Activated CD4-positive, alpha-beta T cell treated with anti-CD3 and anti-CD28 coated beads, Interleukin-2, Interleukin-4, amounts not matched to agents 100 ng/mL and 50 ng/mL, durations not matched to agents 16 hours and 8 hours (primary cell): ENCODE measurements at places on chromosomes 3 and 15.

DNA sequence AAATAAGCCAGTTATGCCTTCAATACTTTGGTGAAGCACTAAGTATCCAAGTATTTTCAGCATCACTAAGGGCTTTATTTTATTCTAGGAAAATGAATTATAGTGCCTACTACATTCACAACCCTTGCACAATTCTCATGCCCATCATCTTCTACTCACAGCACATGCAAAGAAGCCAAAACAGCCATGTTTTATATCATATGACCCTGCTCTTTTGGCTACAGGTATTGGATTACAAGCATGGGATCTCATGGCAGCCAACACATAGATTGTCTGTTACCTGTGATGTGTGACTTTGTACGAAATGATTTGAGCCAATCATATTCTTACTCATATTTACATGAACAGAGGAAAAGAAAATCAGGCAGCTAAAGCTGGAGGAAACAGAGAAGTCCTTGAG lies 38.6 kb downstream of the STT3B start:
- no peak for DNase-seq

GRCh38 chr3:125651244-125651643 lies 55.9 kb upstream of the OSBPL11 start:
- no peak for DNase-seq

DNA sequence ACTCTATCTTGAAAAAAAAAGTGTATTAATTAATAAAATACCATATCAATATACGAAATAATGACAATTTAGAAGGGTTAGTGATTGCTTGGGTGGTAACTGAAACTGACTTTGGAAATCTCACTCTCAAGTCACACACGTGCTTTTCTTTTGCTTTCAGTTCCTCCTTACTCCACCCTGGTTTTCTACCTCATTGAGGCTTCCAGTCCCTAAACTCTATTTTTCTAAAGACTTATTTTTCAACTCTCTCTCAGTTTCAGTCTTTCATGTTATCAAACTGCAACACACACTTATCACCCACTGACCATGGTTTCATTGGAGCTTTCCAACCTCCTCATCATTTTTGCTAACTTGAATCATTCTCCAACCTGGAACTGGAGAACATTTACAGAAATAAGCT lies 23.5 kb downstream of the IL12A start:
- DNase-seq = peak; percentile 64

DNA sequence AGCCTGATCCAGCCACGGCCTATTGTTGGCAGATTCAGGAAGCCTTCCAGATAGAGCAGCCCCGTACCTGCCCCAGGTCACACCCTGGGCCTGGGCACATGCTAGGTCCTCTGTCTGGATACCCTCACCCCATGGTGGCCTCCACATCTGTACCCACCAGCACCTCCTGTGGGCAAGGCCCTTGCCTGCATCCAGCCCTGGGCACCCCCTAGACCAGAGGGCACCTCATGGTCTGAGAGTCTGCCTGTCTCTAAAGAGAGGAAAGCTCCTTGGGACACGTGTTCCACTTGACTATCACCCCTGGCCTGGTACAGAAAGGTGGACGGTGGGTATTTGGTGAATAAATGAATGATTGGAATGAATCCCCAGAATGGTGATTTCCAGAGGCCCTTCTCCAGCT lies 8.9 kb upstream of the COMMD4 start:
- DNase-seq = no peak

DNA sequence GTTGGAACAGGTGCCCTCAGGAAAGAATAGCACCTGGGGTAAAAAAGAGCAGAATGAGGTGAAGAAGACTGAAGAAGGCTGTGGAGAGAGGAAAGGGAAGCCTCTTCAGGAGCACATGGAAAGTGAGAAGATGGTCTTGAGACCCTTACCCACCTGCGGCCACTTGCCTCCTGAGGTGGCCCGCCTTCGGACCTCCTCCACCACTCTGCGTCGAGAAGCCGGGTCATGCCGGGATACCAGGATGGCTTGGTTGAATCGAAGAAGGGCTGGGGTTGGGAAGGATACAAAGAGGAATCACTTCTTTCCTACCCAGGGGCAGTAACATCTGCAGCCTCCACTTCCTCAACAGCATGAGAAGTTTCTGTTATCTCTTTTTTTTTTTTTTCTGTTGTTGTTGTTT lies 3.0 kb downstream of the LPCAT4 start:
- no peak for DNase-seq

DNA sequence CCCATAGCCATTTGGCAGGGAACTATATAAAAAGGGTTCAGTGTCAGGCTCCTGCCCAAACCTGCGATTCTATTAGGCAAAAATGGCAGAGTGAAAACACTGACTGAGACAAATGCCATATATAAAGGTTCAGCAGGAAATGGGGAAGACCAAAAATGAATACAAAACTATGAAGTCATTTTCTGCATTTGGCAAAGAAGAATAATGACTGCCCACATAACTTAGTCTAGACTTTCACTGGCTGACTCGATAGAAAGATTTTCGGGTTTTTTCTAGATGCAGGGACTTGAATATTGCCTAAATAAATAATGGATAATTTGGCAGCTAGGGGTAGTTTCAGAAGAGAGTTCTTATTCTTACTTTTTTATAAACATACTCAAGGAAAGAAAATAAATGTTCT lies 178.0 kb downstream of the TPRG1 start:
- no peak for DNase-seq
